Activated CD8-positive, alpha-beta memory T cell treated with anti-CD3 and anti-CD28 coated beads, Interleukin-2, amount 10 ng/mL, durations not matched to agents 7 days and 5 days (primary cell): ENCODE measurements at places on chromosomes 5 and 9. TPM values are rescaled to one million over a fixed set of nuclear protein-coding genes. Genes with fewer than 3 reads are reported as not detected.
A peak's percentile ranks its signal among the peaks of the same experiment; 100 is the strongest.

Gene OMD
- not detected for total RNA-seq

Gene SLC6A18
- total RNA-seq: not detected

Gene PCDHB10
- not detected for total RNA-seq

Gene ZNF300
- 0.26 TPM for total RNA-seq

Gene ZDHHC11B
- 0.21 TPM for total RNA-seq

Gene PCDHGC4
- total RNA-seq: not detected

Gene PCDHB13
- not detected for total RNA-seq

Gene GKAP1
- total RNA-seq: 2.2 TPM

GRCh38 chr9:127370672-127371648 is 26.0 kb upstream of the SLC2A8 start:
- no peak for DNase-seq
- no peaks in the 10 kb centered on the region for H3K4me1 ChIP-seq
- peaks cover 60% of the 10 kb centered on the region for H3K27me3 ChIP-seq

- H3K27ac ChIP-seq: peak overlapping the region; percentile 25
- no peak overlapping the region for H3K4me3 ChIP-seq
- no peak for DNase-seq
- H3K27me3 ChIP-seq: peaks cover 2% of the 10 kb centered on the region
- no peaks in the 10 kb centered on the region for H3K36me3 ChIP-seq
Measured at GRCh38 chr9:113650207-113651131, 186.9 kb downstream of the RGS3 start.

DNA sequence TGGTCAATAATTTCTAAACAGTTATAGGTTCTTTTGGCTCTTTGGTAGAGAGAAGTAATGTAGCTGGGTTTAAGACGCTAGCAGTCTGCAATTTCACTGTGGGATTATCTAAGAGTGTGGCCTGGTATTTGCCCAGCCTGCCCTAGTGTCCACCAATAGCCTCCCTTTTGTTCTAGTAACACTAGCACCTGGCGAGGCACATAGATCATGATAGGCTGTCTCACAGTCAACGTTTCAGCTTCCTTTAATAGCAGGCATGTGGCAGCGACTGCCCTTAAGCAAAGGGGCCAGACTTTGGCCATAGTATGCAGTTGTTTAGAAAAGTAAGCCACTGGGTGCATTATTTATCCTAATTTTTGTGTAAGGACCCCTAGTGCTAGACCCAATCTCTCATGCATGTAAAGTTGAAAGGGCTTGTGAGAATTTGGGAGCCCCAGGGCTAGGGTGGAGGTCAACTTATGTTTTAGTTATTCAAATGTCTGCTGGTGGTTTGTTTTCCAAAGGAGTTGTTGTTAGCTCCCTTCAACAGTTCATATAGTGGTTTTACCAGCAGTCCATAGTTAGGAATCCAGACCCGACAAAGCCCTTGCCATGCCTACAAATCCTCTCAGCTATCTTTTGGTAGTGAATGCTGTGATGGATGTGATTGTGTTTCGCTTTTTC is 274.3 kb downstream of the HTR1A start:
- H3K4me1 ChIP-seq: no peaks in the 10 kb centered on the region
- no peaks in the 10 kb centered on the region for H3K36me3 ChIP-seq
- no peak overlapping the region for H3K27ac ChIP-seq
- no peak overlapping the region for H3K4me3 ChIP-seq

- no peak for DNase-seq
- no peaks in the 10 kb centered on the region for H3K27me3 ChIP-seq
- H3K4me1 ChIP-seq: peaks cover 13% of the 10 kb centered on the region
- H3K36me3 ChIP-seq: peaks cover 23% of the 10 kb centered on the region
- H3K27ac ChIP-seq: no peak overlapping the region
- no peak overlapping the region for H3K4me3 ChIP-seq
Measured at GRCh38 chr9:20379804-20380225, 242.5 kb downstream of the MLLT3 start.

- DNase-seq: no peak
- no peaks in the 10 kb centered on the region for H3K27me3 ChIP-seq
- H3K36me3 ChIP-seq: peaks cover 45% of the 10 kb centered on the region
- no peak overlapping the region for H3K4me3 ChIP-seq
Measured at GRCh38 chr5:31427013-31427723, 104.7 kb downstream of the DROSHA start.

GRCh38 chr9:127221695-127222094 is 42.9 kb upstream of the GARNL3 start:
- peaks cover 27% of the 10 kb centered on the region for H3K27me3 ChIP-seq
- no peak overlapping the region for H3K4me3 ChIP-seq
- no peaks in the 10 kb centered on the region for H3K36me3 ChIP-seq
- no peak for DNase-seq
- H3K27ac ChIP-seq: no peak overlapping the region
- H3K4me1 ChIP-seq: peaks cover 24% of the 10 kb centered on the region

DNA sequence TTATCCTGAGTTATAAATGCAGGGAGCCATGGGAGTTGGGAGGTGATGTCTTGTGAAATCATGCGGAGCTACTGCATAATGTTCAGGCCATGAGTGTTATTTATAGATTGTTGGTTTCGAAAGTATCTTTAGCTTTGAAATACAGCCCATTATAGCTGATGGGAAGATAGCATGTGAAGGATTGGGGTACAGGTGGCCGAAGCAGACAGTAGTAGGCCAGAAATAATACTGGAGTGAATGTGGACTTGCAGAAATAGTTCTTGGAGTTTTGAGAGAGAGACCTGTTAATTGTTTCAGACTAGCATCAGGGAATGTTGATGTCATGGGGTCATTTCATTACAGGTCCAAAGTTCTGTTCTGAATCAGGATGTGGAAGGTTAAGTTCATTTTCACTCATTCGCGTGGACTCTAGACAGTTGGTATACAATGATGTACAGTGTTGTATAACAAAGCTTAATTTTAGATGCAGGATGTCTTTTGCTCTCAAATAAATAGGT is 3.8 kb downstream of the ATP6V1G1 start:
- peak overlapping the region; percentile 68 for H3K4me3 ChIP-seq
- H3K36me3 ChIP-seq: peaks cover 46% of the 10 kb centered on the region
- DNase-seq: no peak
- peaks cover 64% of the 10 kb centered on the region for H3K4me1 ChIP-seq

DNA sequence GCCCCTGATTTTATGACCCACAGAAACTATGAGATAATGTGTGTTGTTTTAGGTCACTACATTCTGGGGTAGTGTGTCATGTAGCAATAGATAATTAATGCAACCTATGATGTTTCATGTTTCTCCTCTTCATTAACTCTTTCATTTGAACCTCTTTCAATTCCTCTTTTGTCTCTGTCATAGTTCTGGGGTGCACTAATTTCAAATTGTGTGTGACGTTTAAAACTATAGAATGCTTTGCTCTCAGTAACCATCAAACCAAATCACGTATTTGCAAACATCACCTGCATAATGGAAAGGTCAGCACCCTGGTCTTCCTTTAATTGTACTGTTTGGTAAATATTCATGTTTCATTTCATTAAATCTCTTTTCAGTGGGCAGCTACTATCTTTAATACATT is 621.6 kb downstream of the TLR4 start:
- no peaks in the 10 kb centered on the region for H3K4me1 ChIP-seq
- DNase-seq: no peak
- no peaks in the 10 kb centered on the region for H3K36me3 ChIP-seq
- no peaks in the 10 kb centered on the region for H3K27me3 ChIP-seq
- H3K27ac ChIP-seq: no peak overlapping the region

- no peak overlapping the region for H3K27ac ChIP-seq
- peaks cover 18% of the 10 kb centered on the region for H3K27me3 ChIP-seq
- peak; percentile 73 for DNase-seq
- H3K4me3 ChIP-seq: no peak overlapping the region
- H3K4me1 ChIP-seq: no peaks in the 10 kb centered on the region
Measured at GRCh38 chr5:91225848-91226686, 157.1 kb downstream of the ARRDC3 start.

- H3K27ac ChIP-seq: no peak overlapping the region
- DNase-seq: no peak
- no peaks in the 10 kb centered on the region for H3K27me3 ChIP-seq
- H3K4me3 ChIP-seq: no peak overlapping the region
- H3K4me1 ChIP-seq: peaks cover 24% of the 10 kb centered on the region
- H3K36me3 ChIP-seq: no peaks in the 10 kb centered on the region
Measured at GRCh38 chr9:99264070-99264680, 42.1 kb downstream of the SEC61B start.

GRCh38 chr5:50564558-50564957 is 101.9 kb upstream of the PARP8 start:
- H3K27ac ChIP-seq: peak overlapping the region; percentile 73
- no peak overlapping the region for H3K4me3 ChIP-seq
- peaks cover 36% of the 10 kb centered on the region for H3K36me3 ChIP-seq
- no peaks in the 10 kb centered on the region for H3K27me3 ChIP-seq
- peaks cover 38% of the 10 kb centered on the region for H3K4me1 ChIP-seq
